Foreskin keratinocyte (primary cell): ENCODE measurements at places on chromosomes 5 and 9.

GRCh38 chr9:133881671-133882381, 110.3 kb downstream of the VAV2 start:
- peak; percentile 78 for DNase-seq

DNA sequence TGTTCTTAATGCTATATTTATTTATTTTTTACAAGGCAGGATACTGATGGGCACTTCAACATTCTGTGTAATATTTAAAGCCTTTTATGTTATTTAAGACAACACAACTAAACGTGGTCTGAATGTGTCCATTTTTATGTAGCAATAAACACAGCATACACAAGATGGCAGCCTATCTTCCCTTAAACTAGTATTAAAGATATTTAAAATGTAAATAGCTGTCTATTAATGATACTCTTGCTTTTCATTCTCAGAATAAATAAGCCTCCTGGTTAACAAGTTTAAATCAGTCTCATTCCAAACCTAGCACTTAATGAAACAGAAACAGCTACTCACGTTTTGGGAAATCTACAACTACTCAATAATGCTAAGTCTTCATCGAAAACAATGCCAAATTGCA, 315.7 kb downstream of the MCTP1 start:
- no peak for DNase-seq

DNA sequence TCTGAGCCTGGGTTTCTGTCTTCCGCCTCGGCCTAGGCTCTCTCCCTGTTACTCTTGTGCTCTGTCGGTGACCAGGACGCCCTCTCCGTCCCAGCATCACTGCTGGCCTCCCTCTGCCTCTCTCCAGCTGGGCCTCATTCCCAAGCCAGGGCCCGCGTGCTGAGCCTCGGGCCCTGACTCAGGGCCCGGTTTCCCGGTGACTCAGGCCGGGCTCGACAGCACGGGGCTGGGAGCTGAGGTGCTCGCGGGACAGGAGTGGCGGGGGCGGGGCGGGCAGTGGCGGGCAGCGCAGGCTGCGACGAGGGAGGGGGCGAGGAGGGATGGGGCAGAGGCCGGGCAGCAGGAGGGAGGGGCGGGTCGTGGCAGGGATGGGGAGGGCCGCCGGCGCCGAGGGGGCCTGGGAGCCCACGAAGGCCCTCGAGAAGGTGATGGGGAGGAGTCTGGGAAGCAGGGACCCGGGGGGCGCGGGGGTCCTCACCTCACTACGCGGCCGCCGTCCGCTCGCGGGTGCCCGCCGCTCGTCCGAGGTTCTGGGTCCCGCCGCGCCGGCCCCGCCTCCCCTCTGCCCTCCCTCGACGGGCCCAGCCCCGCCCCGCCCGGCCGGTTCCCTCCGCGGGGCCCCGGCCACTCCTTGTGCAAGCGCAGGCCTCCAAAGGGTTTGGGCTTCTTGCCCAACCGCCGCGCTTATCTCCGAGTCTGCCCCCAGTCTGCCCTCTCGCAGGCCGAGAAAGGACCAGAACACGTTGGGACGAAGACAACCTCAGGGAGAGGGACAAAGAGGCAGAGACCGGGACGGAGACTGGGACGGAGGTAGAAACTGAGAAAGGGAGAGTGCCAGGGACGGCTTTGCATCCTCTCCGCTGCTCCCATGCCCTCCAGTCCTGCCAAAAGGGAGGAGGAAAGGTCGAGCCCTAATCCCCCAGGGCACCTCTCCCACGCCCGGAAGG, at the start of gene ARAP3:
TSS of gene ARAP3 (minus strand) at position 536 of the 947 bp plus-strand sequence. CDS start 1,744 bp downstream, outside the sequence.
- DNase-seq: peak; percentile 68

DNA sequence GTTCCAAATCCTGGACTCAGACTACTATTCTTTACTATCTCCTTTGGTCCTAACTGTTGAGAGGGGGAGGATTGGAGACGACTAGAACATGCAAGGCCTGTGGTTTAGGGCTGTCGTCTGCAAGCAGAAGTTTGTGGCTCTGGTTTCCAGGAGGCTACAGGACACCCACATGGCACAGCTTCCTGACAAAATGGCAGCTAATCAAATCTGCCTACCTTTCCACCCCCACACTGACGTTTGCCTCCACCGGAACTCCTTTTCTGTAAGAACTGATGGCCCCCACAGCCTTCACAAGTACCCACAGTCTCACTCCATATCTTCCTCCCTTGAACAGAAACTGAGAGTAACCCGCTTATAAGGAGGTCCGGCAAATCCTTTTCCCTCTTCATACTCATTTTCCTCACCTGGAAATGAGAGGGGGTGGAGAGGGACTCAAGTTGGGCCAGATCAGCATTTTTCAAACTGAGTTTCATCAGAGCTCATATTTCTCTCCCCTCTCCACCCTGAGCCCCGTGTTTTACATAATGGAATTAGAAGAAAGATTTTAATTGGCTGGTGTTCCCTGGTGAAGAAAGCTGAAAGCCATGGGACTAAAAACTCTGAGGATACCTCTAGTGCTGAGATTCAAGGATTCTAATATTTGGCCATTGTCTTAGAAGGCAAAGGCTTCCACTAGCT, 5.2 kb downstream of the SLC31A2 start:
- no peak for DNase-seq

DNA sequence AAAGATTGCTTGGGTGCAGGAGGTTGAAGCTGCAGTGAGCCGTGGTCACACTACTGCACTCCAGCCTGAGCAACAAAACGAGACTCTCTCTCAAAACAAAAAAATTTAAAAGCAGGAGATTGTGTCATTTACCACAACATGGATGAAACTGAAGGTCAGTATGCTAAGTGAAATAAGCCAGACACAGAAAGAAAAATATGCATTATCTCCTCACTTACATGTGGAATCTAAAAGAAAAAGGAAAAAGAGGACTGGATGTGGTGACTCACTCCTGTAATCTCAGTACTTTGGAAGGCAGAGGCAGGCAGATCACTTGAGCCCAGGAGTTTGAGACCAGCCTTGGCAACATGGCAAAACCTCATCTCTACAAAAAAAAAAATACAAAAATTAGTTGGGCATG, 146.8 kb upstream of the DAPK1 start:
- DNase-seq: no peak

GRCh38 chr9:14687042-14687719, 6.1 kb downstream of the ZDHHC21 start:
- no peak for DNase-seq

DNA sequence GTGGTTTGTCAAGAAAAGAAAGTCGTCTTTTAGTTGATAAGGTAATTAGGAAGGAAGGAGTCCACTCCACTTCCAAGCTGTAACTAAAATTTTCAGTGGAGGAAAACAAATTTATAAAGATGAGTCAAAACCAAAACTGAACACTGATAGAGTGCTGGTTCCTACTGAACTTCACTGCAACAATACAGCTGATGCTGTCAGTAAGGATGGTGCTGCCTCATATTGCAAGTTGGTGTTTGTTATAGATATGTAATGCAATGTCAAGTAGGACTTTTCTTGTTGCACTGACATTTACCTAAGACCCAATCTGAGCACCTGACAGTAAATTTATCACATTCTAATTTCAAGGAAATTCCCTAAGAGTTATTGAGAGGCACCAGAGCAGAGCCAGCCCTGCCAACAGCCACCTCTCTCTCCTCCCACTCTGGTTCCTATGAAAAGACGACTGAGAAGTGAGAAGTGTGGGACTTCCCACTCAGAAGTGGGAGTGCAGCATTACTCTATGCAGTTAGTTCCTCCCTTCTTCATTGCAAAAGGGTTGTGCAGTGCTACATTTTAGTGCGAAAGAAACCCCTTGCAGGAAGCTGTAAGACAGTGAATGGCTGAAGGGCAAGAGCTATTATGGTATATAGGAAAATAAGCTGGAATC, 350.8 kb downstream of the NFIB start:
- DNase-seq: no peak

- no peak for DNase-seq
Observed at GRCh38 chr5:170562875-170563228, 59.0 kb downstream of the KCNIP1 start.
